Eye (tissue), 1 donor: ENCODE measurements at places on chromosomes 16 and 17.

DNA sequence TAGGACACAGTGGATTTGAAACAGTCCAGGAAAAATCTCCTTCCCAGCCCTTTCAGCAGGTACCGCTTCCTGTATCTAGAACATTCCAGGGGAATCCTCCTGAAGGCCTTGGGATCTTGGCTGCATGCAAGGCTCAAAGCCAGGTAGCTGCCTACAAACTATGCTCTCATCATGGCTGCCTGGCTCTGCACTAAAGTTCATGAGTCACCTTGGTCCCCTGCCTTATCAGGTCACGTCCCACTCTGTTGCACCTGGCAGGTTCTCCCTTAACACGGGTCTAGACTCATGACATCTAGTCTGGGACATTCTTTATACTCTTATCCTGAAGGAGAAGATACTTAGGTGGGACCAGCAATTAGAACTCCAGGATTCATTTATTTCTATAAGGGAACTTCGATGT lies 15.8 kb downstream of the FA2H start:
- no peak for DNase-seq

- no peak for DNase-seq
Measured at GRCh38 chr17:37720989-37721388, 23.9 kb downstream of the HNF1B start.

DNA sequence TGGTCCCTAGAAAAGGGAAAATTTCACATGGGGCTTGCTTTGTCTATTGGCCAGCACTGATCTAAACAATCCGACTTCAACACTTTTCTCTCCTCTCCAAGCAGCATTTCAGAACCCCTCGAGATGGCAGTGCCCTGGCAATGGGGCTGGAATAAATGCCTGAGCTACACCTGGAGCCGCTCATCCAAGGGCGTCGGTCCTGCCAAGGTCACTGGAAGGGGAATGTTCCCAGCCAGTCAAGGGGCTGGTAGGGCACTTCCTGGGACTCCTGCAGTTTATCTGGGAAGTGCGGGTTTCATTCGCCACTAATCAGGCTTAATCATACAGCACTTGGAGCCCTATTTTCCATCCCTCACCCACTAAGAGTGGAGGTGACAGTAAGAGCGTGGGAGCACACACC lies 17.1 kb downstream of the MEAK7 start:
- DNase-seq, result no peak

DNA sequence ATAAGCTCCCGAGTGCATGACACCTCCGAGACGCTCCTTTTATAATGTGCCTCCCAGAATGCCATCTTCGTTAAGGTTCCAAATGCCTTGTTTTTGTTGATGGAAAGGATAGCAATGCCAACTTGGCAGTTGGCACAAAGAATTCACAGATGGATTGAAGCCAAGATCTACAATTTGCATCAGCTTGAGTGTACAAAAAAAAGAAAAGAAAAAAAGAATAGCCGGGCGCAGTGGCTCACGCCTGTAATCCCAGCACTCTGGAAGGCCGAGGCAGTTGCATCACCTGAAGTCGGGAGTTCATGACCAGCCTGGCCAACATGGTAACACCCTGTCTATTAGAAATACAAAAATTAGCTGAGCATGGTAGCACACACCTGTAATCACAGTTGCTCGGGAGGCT lies 7.6 kb downstream of the TBC1D16 start:
- no peak for DNase-seq

- no peak for DNase-seq
Measured at GRCh38 chr17:4782652-4783051, 3.5 kb downstream of the VMO1 start.

DNA sequence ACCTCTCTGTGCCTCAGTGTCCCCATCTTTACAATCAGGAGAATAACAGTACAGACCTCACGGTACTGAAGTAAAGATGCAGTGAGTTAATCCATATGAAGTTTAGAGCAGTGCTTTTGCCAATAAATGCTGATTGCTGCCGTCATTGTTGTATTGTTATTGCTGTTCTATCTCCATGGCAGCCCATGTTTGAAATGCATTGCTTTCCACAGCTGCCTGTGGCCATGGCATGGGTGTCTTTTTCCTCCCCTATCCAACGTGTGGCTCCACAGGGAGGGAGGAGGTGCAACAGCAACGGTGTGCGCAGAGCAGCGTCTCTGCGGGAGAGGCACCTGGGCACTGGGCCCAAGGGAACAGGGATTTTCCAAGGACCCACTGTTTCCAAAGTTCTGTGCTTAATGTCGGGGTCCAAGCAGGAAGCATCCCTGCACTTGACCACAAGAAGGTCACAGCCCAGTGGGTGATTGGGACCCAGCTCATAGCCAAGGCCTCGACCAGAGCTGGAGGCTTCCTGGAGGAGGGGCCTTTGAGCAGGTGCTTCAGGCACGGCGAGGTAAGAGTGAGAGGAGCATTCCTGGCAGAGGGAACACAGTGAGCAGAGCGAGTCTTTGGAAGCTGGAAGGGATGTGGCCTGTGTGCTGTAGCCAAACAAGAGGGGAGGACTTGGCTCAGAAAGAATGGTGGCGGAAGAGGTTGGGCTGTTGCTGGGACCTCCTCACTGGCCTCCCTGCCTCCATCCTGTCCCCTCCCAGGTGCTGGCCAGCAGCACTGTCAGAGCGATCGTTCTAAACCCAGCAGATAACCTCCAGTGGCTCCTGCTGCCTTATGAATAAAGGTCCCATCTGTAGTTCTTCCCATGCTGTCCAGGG lies 3.9 kb downstream of the RAI1 start:
- peak; percentile 41 for DNase-seq

GRCh38 chr16:79601092-79601930 lies 774 bp upstream of the MAF start:
- peak; percentile 79 for DNase-seq

- no peak for DNase-seq
Measured at GRCh38 chr16:76176153-76176552, 101.0 kb upstream of the CNTNAP4 start.

DNA sequence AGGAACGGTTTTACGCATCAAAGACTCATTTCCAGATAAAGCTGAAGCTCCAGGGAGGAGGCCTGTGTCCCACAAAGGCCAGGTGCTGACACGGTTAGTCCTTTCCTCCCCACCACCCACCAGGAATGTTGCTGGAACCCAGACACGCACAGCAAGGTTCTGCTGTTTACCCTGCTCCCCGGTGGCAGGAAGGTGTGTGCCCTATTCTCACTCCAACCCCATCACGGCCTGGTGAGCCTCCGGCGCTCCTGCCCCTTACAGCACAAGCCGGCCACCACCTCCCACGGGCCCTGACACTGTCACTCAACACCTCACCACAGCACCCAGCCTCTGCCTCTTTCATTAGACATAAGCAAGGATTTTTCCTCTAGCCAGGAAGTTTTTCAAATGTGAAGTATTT lies 47.8 kb downstream of the ANKRD11 start:
- no peak for DNase-seq

- no peak for DNase-seq
Measured at GRCh38 chr16:84737192-84738011, 37.6 kb downstream of the USP10 start.
